ENCODE measurements at places on chromosomes 6 and 20.

- no peak for DNase-seq
Measured at GRCh38 chr6:91132461-91132860, 545.6 kb upstream of the MAP3K7 start.

- DNase-seq: no peak
Measured at GRCh38 chr6:24882835-24883555, 52.8 kb downstream of the RIPOR2 start.

GRCh38 chr6:129565366-129565765 lies 144.6 kb downstream of the ARHGAP18 start:
- no peak for DNase-seq

GRCh38 chr6:13615792-13616120 lies 621 bp downstream of the NOL7 start:
- DNase-seq: peak; percentile 28

GRCh38 chr6:9927275-9927674 lies 487.6 kb downstream of the TFAP2A start:
- DNase-seq: no peak

DNA sequence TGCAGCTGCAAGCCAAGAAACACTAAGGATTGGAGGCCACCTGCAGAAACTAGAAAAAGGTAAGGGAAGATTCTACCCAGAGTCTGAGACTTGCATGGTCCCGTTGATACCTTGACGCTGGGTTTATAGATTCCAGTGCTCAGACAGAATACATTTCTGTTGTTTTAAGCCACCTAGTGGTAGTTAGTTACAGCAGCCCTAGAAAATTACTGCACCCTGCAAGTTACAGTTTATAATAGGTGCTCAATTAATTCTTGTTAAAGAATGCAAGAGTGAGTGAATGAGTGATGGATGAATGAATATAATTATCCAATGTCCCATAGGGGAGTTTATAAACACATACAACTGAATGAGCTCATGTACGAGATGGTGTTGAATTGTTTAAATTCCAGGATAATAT lies 453.1 kb upstream of the SLC35B3 start:
- no peak for DNase-seq

- no peak for DNase-seq
Measured at GRCh38 chr6:164967102-164967501, 342.3 kb downstream of the C6orf118 start.

DNA sequence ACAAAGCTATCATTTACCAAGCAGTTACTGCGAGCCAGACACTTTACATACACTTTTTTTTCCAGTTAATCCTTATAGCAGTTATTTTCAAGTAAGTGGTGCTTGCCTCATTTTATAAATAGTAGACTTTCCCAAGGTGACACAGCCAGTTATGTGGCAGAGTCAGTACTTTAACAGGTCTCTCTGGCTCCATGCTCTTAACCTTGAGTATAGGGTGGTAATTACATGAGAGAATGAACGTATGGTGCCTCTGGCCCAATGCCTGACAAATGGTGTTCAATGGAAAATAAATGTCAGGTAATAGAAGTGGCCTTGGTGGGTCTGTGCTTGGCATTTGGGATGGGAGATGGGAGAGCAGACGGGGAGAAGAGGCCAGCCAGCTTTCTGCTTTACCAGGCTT lies 316.3 kb downstream of the SLC35F1 start:
- no peak for DNase-seq

- DNase-seq: no peak
Measured at GRCh38 chr6:41199552-41200246, 1.2 kb downstream of the TREML2 start.

DNA sequence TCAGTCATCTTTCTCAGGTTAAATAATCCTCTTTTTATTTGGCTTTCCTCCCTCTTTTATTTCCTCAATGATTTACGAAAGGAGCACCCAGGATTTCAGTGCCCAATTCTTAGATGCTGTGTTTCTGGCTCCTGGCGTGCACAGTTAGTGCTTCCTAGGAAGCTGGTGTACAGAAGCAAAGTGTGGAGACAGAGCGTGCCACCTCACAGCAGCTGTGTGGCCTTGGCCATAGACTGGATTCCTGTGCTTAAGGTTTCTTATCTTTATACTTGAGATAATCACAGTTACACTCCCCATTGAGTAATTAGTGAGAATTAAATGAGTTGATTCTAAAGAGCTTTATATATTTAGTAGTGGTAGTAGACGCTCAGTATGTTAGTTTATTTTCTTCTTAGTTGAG lies 39.7 kb upstream of the GJA1 start:
- no peak for DNase-seq

- DNase-seq: no peak
Measured at GRCh38 chr6:42971746-42972327, 7.1 kb downstream of the PEX6 start.

- no peak for DNase-seq
Measured at GRCh38 chr6:49966823-49967222, 2.6 kb downstream of the DEFB113 start.

Measured in H54 (cell line).